Hippocampal formation (tissue), 2 donors: ENCODE measurements at places on chromosomes 11 and 22.
A peak's percentile ranks its signal among the peaks of the same experiment; 100 is the strongest.

DNA sequence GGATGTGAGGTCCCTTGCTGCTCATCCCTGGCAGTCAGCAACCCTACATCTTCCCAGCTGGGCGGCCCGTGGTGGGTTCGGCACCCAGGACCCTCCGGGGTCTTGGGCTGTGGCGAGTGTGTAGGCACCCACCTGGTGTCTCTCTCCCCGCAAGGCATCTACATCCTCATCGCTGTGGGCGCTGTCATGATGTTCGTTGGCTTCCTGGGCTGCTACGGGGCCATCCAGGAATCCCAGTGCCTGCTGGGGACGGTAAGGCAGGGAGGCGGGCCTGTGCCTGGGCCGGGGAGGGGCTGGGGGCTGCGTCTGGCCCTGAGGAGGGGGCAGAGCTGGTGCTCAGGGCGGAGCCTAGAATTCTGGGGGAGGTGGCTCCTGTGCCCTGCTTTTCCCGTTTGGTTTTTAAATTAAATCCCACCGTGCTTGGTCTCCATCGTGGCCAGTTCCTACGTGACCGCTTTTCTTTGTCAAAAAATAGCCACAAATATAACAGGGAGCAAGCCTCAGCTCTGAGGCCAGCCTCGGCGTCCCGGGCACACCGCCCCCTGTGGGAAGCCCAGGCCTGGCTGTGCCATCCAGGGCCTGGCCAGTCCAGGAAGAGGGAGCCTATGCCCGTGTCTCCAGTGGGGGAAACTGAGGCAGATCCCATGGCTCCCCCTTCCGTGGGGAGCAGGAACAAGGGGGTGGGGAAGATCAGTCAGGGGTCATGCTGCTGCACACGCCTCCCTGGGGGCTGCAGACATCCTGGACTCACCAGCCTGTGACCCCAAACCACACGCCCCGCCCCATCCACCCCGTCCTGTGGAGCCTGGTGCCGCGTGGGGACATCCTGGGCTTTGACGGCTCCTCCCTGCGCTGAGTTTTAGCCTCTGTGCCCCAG lies 6.4 kb upstream of the TSSC4 start:
- DNase-seq, result no peak

DNA sequence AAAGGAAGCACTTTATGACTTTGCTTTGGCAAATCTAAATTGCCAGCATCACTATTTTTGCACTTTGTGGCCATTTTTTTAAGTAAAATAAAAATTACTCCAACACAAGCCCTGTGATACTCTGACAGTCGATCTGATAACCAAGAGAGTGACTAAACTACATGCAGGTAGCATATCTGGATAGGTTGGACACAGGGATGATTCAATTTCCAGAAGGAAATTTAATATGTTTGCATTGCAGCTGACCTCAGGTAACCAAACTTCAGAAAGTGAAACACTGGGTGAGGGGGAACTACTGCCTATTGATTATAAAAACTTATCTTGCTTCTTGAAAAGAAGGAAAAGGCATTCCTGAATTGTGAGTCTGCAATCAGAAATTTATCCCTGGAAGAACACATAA lies 13.9 kb downstream of the OR5B3 start:
- no peak for DNase-seq

DNA sequence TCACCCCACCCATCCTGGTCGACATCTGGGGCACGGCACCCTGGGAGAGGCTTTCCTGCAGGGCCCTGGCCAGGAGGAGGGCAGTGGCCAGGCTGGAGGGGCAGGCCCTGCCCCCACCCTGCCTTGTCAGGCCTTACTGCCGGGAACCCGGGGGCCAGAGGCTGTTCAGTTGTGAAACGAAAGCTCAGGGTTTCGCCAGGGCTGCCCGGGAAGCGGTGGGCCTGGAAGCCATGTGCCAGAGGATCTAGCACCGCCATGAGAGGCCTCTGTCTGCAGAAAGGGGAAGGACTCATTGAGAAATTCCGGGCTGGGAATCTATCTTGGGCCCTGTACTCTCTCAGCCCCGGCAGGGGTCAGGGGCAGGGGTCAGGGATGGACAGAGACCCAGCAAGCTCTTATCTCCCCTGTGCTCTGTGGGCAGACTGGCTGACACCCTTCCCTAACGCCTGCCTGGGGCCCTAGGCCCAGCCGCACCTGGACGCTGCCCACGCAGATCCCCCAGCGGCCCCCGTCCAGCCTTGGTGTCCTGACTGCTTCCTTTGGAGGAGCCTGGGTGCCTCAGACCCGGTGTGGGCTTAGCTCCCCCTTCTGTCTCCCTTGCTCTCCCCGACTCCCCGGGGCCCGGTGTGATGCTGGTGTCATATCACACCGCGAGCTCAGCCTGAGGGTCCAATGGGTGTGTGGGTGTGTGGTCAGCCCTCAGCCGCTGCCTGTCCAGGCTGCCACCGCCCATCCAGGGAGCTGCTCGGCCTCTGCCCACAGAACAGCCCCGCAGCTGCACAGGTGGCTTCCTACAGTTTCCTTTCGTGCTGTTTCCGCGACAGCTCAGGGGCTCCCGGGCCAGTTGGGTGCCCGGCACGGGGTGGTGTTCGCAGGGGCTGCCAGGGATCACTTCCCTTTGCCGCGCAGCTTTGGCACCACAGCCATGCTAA lies 6.5 kb downstream of the PIM3 start:
- DNase-seq, result no peak

- DNase-seq, result no peak
Observed at GRCh38 chr11:9250139-9250582, 15.0 kb downstream of the DENND5A start.

- DNase-seq, result no peak
Observed at GRCh38 chr11:103358251-103358650, 249.0 kb downstream of the DYNC2H1 start.

- no peak for DNase-seq
Observed at GRCh38 chr22:42271191-42271813, 849 bp upstream of the TCF20 start.

GRCh38 chr11:122978299-122978620 lies 3.4 kb downstream of the BSX start:
- no peak for DNase-seq

GRCh38 chr11:120037111-120037510 lies 100.8 kb downstream of the TRIM29 start:
- no peak for DNase-seq

- no peak for DNase-seq
Observed at GRCh38 chr11:8269636-8270035, 6.0 kb upstream of the LMO1 start.

- no peak for DNase-seq
Observed at GRCh38 chr11:70608568-70609470, 210.5 kb downstream of the CTTN start.

- DNase-seq, result no peak
Observed at GRCh38 chr11:131692961-131693360, 322.5 kb downstream of the NTM start.

DNA sequence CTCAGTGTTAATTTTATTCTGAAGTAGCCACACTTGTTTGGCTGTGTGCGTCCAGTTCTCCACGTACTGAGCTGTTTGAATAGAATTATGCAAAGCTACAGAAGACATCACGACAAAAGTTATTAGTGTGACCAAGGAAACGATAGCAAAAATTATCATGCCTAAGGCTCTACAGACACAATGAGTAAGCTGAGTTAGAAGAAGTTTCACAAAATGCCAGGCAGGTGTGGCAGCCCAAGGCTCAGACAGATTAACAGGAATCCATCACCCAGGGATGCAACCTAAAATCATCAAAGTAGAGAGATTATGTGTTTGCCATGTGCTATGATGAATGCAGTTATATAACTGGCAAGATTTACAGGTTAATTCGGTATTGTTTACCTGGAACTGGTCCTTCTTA lies 73.1 kb upstream of the INCENP start:
- DNase-seq, result no peak

DNA sequence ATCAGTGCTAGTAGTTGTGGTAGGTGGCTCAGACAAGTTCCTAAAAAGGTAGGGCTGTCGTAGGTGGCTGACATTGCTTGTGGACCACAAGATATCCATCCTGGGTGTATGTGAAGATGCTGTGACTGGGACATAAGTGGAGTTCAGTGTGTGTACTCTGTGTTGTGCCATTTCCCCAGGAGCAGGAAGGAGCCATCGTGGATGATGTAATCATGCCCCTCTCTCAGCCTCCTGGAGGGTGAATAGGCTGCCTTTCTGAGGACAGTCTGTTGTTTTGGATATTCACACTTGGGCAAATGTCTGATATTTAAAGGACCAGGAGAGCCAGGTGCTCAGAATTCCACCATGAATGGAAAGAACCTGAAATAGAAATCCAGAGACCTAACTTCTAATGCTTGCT lies 2.7 kb downstream of the HEPHL1 start:
- DNase-seq, result no peak

GRCh38 chr22:37068859-37069258 lies 17.3 kb downstream of the KCTD17 start:
- no peak for DNase-seq

GRCh38 chr11:94722735-94723134 lies 45.4 kb upstream of the AMOTL1 start:
- no peak for DNase-seq

- DNase-seq, result no peak
Observed at GRCh38 chr11:250740-251299, 14.0 kb downstream of the PSMD13 start.

DNA sequence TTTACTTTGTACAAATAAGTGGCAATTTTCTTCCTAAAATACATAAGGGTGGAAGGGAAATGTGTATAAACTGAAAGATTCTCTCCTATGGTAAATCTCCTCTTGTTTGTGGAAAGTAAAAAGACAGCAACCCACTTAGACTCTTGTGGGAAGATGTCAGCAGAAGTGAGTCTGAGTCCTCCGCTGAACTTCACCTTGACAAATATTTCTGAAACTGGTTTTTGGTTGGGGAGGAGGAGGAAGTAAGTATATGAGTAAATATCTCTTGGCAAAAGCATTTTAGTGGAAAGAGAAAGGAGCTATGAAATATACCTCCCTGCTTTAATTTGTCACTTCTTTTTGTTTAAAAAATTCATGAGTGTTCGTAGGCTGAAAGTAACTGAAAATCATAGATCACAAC lies 196.2 kb downstream of the KIRREL3 start:
- no peak for DNase-seq

- no peak for DNase-seq
Observed at GRCh38 chr11:5291207-5291838, 10.4 kb downstream of the OR51B4 start.

DNA sequence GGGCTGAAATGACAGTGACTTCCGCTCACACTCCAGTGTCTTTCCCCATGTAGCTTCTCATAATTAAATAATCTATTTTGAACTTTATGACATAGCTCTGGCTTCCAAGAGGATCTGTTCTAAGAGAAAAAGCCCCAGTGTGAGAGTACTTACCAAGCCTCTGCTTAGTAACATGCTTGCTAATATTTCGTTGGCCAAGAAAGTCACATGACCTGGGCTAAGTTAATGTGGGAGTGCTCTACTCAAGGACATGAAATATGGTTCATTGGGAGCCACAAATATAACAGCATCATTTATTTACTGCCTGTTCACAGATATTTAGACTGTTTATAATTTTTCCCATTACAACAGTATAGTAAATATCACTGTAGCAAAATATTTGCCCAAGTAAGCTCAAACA lies 42.5 kb downstream of the CCDC73 start:
- DNase-seq, result no peak

DNA sequence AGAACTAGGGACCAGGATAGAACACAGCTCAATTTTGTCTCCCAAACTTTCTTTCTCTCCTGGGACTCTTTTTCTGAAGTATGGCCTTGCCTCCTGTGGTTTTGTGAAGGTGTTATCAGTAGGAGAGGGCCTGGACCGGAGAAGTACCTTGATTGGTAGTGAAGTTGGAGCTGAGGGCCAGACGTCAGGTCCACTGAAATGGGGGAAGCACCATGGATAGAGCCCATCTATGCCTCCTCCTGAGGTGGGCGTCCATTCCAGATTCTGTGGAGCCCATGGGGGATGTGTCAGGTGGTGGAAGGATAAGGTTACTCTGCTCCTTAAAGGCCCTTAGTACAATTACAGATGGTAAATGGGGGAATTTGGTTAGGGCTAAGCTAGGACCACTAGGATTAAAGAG lies 109.7 kb downstream of the INSC start:
- no peak for DNase-seq

DNA sequence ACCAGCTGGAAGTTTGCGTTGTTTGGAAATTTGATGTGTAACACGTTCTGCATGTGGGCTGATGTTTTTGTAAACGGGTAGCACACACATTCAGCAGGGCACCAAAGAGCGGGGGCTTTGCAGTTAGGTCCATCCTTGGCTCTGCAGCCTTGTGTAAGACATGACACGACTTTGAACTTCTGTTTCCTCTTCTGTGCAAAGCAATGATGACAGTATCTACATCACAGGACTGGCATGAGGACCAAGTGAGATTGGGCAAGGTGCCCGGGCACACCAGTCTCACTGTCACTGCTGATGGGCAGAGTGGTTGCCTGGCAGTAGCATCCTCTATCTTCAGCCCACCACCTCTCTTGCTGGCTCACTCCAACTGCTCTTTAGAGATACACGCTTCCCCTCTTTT lies 3.3 kb downstream of the TCN2 start:
- no peak for DNase-seq

DNA sequence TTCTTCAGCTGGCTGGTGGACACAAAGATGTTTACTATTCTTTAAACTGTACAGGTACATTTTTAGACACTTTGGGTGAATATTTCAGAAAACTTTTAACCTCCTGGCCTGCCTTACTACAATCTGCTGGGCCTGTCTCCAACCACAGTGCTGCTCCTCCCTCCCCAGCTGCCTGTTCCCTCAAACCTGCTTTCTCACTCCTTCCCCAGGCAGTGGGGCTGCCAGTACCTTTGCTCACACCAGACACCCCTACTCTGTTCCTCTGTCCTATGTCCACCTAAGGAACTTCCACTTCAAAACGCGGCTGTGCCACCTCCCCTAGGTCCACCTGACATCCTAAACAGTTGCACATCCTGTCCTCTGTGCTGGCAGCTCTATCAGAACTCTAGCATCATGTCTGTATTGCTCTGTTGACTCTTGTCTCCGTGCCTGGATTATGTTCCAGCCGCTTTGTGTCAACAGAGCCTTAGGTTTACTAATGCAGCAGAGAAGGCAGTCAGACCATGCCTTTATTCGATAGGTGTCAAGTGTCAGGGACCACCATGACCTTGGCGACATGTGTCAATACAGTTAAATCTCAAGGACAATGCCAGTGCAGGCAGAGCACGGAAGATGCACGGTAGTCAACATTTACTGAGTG lies 13.4 kb downstream of the ZP1 start:
- no peak for DNase-seq

- DNase-seq, result peak; percentile 54
Observed at GRCh38 chr22:18156878-18157713, 7.1 kb downstream of the USP18 start.

DNA sequence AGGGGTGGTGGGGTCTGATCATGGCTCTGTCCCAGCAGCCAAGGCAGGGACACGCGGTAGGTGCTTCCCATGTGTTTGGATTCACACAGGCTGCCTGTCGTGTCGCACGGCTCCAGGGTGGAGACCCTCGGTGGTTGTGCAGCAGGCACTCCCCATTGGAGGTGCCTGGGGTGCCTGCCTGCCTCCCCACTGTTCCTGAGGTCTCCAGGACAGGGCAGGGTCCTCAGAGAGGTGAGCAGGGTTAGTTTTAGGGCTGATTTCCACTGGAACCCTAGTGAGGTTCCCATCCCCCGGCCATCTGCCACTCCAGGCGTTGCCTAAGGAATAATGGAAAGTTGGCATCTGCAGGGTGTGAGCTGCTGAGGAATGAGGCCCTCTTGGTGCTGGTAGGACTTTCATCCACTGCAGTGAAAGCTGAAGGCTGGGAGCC lies 32.3 kb downstream of the OSBPL5 start:
- no peak for DNase-seq
